Thoracic aorta (tissue), 2 donors: ENCODE measurements at places on chromosomes 1 and 21.

DNA sequence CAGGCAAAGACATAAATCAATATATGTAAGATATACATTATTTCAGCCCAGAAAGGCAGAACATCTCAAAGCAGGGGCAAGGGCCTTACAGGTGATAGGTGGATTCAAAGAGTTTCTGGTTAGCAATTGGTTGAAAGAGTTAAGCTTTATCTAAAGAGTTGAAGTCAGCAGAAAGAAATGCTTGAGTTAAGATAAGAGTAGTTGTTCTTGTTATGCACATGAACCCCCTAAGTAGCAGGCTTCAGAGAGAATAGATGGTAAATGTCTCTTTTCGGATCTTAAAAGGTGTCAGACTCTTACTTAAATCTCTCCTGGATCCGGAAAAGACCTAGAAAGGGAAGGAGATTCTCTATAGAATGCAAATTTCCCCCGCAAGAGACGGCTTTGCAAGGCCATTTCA is 8.3 kb upstream of the ZBTB40 start:
- no peak for DNase-seq

DNA sequence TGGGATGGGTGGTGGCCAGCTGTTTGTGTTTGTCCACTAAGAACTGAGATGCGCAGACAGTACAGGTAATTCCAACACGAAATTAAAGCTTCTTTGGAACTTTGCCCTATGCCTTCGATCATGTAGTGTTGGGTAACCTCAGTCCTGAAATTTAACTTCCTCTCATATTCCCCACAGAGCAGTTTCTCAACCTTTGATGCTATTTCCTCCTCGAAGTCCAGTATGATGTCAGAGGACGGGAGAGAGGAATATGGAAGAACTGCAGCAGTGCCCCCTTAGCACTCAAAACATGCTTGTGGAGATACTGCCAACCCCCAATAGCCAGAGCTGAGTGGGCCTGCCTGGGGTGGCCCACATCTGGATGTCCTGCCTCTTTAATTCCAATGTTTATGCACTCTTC is 3.6 kb downstream of the LPAR3 start:
- no peak for DNase-seq

DNA sequence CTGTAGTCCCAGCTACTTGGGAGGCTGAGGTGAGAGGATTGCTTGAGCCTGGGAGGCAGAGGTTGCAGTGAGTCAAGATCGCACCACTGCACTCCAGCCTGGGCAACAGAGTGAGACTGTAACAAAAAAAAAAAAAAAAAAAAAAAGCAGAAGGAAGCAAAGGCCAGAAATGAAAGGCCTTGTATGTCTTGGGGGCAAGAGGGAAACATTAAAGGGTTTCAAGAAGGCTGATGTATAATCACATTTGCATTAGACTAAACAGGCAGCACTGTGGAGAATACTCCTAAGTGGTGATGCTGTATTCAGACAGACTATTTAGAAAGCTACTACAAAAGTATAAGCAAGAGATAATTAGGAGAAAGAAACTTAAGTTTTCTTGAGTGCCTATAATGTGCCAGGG is 10.4 kb downstream of the ANP32E start:
- DNase-seq, result no peak

GRCh38 chr1:178572604-178573003 is 59.7 kb downstream of the TEX35 start:
- DNase-seq, result no peak

DNA sequence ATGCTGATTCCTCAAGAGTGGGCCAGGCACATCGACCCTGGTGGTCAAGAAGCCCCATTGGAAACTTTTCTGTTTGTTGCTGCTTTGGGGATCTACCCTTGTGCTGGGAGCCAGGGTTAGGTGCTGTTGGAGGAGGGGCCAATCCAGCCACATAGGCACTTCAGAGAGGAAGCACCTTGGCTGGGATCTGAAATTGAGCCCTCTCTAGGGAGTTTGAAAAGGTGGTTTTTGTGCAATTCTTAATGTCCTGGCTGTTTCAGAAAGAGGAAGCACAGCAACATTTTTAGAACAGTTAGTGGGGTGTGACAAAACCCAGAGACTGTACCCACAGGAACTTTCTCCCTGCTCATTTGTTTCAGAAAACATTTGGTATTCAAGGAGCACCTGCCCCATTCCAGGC is 17.2 kb upstream of the BEND5 start:
- DNase-seq, result no peak

DNA sequence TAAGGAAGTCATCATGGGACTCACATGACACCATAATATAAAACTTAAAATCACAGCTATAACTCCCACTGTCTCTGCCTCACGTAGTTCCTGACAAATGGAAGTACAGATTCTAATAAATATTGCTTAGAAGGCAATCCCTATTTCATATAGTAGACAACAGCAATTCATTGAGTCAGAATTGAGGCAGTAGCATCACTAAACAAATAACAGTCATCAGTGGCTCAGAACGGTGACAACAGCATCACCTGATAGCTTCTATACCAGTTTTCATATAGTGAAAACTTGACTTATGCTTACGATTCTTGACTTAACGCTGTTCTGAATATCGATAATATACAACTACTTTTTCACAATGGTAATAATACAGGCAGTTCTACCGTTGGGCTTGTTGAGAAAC is 12.0 kb downstream of the TARBP1 start:
- DNase-seq, result no peak

DNA sequence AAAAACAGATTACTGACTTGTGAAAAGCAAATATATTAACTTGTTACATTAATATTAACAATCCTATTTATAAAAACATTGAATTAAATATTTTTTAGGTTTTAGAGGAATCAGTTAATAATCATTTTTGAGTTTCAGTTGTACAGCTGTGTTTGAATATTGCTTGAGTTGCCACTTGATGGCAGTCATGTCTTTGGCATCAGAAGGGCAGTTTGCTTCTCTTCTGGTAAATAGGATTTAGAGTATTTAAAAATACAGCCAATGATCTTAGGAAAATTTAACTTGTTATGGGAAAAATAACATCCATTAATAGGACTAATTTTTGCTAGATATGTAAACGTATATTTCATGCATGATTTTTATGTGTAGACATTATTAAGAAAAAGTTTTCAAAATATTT is 234.1 kb downstream of the NCAM2 start:
- DNase-seq, result no peak

- no peak for DNase-seq
Observed at GRCh38 chr1:233790662-233791371, 113.7 kb upstream of the SLC35F3 start.

DNA sequence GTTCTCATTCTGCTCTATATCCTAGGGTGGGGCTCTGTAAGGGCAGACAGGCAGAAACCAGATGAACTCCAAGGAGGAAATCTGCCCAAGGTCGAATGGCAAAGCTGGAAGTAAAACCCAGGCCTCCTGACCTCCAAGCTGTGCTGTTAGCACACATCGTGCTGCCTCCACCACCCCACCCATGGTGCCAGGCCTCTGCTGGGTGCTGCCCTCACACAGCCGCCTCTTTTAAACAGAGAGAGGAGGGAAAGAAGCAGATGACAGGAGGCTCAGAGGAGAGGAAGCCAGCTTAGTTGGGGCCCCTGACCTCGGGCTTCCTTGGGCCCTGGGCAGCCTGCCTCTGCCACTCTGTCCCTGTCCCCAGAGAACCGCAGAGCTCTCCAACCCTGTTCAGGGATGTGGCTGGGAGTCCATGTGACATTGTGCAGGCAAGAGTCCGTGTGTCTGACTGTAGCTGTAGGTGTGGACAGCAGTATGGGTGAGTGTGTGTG is 1.1 kb downstream of the SYNC start:
- DNase-seq, result no peak

DNA sequence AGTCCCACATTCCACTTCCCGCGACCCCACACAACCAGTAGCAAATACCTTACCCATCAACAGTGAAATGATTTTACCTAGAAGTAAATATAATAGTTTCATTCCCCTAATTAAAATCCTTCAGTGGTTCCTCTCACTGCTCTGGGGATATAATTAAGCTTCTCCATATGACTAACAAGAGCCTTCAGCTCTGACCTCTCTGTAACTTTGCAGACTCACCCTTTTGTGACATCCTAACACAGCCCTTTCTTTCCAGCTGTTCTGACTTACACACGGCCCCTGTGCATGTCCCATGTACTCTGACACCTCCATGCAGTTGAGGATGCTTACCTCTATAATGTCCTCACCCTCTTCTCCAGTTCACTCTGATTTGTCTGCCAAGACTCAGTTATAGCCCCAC is 137.3 kb upstream of the SPAG17 start:
- DNase-seq, result no peak

DNA sequence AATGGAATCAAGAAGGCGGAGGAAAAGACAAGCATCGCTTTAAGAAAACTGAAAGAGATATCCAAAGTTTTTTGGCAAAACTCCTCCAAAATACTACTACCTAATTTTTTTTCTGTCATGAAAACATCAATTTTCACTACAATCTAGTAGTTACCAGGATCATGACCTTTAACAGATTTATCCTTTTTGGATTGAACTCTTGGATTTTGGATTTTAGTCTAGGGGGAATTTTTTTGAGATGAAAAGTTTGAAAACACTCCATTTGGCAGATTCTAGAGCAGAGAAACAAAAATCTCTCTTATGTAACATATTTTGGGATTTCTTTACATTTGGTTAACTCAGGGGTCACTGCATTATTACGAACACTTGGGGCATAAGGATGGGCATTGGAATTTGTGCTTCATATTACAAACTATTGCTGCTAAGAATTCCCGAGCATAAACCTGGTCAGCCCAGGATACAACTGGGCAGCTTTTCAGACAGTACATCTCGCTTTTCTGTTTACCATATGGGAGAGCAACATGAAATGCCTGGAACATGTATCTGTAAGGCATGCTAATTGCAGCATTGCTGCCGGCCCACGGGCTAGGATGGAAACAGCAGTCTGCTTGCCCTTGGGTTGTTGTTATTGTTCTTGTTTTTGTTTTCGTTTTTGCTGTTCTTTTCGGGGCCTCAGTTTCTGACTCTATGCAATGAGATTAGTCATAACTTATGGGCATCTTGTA is 264.3 kb downstream of the RHOU start:
- no peak for DNase-seq

- DNase-seq, result no peak
Observed at GRCh38 chr1:225685476-225686176, 32.7 kb upstream of the ENAH start.

DNA sequence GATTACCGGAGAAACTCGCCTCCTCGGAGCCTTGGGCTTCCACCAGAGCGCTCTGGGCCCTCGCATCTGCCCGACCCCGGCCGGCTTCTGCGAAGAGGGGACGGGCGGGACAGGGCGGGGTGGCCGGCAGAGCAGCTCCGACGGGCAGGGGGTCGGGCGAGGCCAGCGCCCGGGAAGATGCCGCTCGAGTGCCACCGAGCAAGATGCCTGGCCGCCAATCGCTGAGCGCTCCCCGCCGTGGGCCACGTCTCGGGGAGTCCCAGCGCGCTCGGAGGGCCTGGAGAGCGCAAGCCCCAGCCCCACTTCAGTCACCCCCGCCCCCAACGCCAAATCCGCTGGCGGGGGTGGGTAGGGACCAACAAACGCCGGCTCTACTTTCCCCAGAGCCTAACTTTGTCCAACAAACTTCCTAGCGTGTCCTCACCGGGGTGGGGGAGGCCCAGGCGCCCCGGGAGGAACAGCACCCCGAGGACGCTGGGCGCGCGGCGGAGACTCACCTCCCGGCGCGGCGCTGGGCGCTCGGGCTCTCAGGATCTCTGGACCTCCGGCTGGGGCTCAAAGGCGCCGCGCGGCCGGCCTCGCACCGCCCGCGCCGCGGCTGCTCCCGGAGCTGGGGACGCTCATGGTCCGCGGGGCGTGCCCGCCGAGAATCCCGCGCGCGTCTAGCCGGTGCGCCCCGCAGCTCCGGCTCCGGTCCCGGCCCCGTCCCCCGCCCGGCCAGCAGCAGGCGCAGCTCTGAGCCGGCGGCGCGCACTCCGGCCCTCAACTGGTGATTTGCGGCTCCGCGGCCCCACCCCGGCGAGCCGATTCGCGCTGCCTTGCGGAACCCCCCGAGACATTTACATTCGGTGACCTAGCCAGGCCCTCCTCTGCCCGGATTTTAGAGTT is at the start of gene BCAR3:
TSS of gene BCAR3 (minus strand) at position 737 of the 888 bp plus-strand sequence. CDS start 6,907 bp downstream, outside the sequence.
- DNase-seq, result no peak

GRCh38 chr1:24963943-24964693 is 34.0 kb upstream of the RUNX3 start:
- no peak for DNase-seq

DNA sequence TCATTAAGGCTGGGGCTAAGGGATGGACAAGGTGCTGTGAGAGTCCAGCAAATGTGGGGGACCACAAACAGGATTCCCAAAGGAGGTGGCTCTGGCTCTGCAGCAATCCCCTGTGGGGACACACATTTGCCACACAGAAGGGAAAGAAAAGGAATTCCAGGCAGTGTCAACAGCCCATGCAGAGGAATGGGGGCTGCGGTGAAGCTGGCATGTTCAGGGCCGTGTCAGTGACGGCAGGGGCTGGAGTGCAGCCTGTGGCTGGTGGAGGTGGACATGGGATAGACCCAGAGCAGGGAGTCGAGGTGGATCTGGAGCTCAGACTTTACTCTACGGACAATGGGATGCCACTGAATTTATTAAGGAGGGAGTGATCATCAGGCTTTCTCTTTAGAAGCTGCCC is 183.2 kb downstream of the TRABD2B start:
- no peak for DNase-seq

DNA sequence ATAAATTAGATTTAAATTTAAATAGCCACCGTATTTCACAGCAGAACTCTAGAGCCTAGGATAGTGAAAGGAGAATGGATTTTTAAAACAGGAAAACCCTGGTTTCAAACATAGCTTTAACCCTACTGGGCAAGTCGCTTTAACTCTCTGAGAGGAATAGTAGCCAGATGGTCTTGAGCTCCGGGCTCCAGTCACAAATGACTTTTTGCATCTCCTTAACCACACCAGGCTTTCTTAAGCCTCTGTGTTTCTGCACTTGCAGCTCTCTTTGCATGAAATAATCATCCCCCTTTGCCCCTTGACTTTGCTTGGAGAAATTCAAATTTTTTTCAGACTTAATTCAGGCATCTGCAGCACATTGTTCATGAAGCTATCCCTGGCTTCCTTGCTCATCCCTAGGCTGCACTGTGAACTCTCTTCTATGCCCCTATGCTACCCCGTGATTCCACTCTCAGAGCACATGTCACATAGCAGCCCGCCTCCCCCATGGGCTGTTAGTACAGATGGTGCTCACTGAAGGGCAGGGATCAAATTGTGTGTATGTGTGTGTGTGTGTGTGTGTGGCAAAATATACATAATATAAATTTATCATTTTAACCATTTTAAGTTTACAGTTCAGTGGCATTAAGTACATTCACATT is 68.8 kb upstream of the DAB1 start:
- DNase-seq, result no peak

DNA sequence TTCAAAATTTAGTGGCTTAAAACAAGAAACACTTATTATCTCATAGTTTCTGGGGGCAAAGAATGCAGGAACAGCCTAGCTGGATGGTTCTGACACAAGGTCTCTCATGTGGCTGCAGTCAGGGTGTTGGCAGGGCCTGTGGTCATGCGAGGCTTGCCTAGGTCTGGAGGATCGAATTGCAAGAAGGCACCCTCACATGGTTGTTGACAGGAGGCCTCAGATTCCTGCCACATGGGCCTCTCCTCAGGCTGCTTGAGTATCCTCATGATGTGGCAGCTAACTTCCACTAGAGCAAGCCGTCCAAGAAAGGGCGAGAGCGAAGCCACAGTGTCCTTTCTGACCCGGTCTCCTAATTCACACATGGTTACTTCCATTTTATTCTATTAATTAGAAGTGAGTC is 6.2 kb upstream of the NRIP1 start:
- DNase-seq, result no peak

GRCh38 chr1:111843177-111843576 is 87.5 kb downstream of the DDX20 start:
- no peak for DNase-seq

GRCh38 chr21:38936240-38936639 is 130.5 kb downstream of the ETS2 start:
- no peak for DNase-seq

- DNase-seq, result no peak
Observed at GRCh38 chr1:7929637-7930036, 11.0 kb downstream of the TNFRSF9 start.
